ENCODE measurements at places on chromosomes 3 and 15.

DNA sequence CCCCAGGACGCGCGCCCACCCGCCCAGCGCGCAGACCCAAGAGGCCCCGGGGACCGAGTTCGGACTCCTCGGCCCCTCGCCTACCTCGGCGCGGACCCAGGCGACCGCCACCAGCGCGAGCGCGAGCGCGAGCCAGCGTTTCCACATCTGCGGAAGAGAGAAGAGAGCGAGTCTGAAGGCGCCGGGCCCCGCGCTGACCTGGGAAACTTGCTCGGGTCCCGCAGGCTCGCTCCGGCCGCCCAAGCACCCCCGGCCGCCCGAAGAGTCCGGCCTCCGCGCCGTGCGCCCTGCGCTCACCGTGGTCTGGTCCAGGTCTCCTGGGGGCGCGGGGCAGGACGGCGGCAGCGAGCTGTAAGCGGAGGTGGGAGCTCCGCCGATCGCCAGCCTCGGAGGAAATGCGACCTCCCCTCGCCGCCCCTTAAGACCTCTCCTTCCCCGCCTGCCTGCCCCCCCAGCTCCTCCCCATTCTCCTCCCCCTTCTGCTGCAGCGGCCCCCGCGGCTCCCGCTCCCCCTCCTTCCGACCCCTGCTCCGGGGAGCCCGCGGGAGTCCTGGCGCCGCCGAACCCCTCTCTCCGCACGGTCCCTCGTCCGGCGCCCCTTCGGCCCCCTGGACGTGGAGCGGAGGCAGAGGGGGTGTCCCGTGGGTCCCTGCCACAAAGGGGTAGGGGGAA lies at the start of gene FSTL1:
Gene FSTL1 (minus strand): TSS at position 393 of the 672 bp plus-strand sequence. CDS start 246 bp downstream, at position 147.
- DNase-seq, result peak; percentile 62

GRCh38 chr3:120181632-120182031 lies 87.4 kb upstream of the GSK3B start:
- no peak for DNase-seq

GRCh38 chr3:194374935-194375334 lies 5.4 kb upstream of the LRRC15 start:
- DNase-seq, result no peak

DNA sequence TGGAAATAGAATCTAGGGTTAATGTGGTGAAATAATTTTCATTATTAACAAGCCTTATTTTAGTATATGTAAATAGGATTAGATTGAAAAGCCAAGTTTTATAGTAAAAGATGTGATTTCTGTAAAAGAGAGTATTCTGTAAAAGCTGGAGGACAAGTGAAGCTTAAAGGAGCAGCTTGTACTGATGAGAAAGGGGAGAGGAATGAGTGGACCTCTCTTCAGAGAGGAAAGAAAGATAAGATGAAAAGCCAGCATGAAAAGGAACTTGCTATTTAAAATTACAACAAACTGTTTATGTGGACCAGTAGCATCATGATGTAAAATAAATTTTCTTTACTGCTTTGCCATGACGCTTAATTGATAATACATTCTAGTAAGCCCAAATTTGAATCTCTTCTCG lies 18.5 kb downstream of the ALCAM start:
- no peak for DNase-seq

- DNase-seq, result no peak
Measured at GRCh38 chr15:69629631-69630161, 177.1 kb downstream of the RPLP1 start.

DNA sequence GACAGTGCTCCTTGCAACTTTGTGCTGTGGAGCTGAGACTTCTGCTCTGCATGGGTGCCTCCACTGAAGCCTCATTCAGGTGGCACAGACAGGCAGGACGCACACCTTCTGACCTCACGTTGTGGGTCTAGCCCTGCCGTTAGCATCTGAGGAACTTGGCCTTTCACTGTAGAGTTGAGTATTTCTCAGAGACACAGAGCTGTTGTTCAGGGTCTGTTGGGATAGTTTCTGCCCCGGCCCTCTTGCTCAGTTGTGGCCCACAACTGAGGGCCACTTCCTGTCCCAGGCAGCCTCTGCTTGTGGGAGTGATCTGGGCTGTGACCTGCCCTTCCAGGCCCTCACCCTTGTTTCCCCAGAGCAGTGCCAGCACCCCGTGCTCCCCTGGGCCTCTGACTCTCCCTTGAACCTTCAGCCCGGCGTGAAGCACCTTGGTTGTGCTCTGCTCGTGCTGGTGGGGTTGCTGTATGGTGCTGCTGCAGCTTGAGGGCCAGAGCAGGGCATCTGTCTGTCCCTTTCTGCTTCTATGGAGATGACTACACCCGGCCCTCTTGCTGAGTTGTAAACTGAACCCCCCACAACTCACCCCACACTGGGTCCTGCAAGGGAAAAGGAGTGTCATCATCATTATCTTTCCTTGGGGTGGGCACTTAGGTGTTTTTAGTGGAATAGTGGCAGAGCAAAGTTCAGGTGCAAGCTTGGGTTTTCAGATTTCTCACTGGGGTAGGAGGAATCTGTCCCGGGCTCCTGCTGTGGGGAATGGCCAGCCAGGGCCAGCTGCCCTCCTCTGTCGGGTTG lies 11.7 kb downstream of the BAHD1 start:
- no peak for DNase-seq

- no peak for DNase-seq
Measured at GRCh38 chr3:136194409-136195257, 1.5 kb downstream of the MSL2 start.

DNA sequence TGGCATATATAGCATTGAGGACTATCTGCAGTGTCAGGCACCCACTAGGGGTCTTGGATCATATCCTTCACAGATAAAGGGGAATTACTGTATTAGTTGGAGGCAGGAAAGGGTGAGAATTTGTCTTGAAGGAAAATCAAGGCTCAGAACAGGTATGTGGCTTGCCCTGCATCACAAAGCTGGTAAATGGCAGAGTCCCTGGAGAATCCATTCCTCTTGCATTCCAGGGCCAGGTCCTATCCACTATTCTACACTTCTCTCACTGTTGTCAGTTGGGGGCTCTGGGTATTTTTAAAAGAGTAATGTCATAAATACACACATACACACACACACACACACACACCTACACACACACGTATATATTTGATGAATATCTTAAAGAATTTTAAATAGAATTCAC lies 19.8 kb upstream of the FGF12 start:
- no peak for DNase-seq

DNA sequence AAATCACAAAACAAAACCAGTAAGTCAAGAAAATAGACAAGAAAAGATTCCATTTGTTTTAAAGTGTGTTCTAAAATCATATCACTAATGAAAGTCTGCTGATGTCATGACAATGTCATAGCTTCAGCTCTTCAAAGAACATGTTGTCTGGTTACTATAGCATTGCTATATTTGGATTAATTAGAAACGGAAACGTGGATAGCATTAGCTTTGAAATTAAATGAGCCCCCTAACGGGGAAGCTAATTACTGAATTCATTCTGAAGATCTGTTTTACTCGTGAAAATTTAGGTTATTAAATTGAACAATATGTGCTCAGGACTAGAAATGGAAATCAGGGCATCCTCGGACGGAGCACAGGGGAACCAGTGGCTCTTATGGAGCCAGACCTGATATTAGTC lies 316.7 kb upstream of the AGTR1 start:
- no peak for DNase-seq

DNA sequence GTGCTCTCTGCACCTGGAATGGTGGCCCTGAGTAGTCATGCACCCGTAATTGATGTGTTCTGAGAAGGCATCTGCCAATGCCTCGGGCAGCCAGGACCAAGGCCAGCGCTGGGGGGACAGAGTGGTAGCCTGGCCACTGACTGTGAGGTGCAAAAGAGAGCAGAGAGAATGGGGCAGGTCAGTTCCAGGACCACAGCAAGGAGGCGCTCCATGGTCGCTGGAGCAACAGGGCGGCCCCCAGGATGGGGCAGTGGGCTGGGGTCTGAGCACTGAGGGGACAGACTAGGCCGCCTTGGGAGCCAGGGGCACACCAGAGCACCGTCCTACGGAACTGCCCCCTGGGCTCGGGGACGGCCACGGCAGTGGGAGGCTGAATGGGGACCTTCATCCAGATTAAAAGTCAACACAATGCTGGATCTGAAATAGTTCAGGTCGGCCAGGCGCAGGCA lies 48.3 kb upstream of the IQSEC1 start:
- no peak for DNase-seq

DNA sequence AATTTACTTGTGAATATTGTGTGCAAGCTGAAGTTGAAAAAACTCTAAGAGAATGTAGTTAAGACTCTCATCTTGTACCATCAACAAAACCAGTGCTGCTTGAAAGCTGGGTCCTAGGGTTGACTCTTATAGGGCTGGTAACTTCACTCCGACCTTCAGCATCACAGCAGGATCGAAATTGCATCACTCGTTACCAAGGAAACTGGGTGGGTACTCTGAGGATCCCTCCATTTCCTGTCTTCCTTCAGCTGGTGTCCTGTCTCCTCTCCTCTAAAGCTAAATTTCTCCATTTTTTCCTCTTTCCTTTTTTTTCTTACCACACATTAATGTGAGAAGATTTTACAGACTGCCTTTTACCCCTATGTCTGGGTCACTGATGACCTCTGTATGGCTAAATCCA lies 3.0 kb upstream of the APH1B start:
- no peak for DNase-seq

GRCh38 chr3:55060896-55061719 lies 133.2 kb upstream of the LRTM1 start:
- DNase-seq, result no peak

DNA sequence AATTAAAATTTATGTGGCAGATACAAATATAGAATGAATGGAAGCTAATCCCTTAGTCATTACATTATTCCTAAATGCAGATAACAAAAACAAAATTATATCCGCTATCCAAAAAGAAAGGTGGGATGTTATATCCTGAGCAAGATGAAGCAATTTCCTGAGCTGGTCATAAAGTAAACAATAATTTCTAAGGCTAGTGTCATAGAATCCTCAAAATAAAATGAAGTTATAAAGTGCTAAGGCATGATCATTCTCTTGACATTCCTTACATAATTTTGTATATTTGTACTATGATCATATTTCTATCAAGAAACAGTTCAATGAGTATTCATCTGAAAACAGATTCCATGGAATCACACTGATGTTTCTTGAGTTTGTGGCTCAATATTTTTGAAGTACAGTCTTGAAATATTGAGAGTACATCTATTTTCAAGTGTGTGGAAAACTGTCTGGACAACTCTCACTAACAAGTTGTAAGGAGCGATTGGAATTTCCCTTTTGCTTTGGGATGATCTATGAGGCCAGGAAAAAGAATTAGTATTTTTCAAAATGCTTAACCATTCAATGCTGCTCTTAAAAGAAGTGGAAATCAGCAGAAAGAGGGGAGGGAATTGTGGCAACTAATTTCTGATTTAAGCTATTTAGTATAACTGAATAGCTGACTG lies 92.4 kb downstream of the ABI3BP start:
- no peak for DNase-seq

DNA sequence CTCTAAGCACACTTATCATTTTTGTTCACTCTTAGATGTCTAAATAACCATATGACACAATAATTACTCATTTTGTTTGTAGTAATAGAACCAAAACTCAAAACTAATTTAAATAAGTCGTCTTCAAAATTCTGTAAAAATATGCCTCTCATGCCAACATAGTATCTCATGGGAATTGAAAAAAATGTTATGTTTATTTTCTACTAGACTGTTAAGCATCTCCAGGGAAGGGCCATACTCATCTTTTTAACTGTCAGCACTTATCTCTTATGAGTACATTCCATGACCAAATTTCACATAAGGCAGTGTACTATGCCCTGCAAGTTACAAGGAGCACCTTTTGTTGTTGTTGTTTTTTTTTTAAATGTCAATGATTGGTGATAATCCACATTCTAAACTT lies 18.3 kb upstream of the USF3 start:
- no peak for DNase-seq

DNA sequence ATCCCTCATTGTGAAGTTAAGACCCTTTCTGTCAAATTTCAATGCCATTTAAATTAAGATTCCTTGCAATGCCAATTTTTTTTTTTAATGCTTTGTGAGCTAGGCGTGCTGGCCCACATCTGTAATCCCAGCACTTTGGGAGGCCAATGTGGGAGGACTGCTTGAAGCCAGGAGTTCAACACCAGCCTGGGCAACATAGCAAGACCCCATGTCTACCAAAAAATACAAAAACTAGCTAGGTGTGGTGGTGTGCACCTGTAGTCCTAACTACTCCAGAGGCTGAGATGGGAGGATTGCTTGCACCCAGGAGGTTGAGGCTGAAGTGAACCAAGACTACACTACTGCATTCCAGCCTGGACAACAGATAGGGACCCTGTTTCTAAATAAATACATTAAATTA lies 5.6 kb upstream of the SH3BP5 start:
- DNase-seq, result no peak

- DNase-seq, result no peak
Measured at GRCh38 chr3:159859836-159860235, 128.8 kb upstream of the IL12A start.

DNA sequence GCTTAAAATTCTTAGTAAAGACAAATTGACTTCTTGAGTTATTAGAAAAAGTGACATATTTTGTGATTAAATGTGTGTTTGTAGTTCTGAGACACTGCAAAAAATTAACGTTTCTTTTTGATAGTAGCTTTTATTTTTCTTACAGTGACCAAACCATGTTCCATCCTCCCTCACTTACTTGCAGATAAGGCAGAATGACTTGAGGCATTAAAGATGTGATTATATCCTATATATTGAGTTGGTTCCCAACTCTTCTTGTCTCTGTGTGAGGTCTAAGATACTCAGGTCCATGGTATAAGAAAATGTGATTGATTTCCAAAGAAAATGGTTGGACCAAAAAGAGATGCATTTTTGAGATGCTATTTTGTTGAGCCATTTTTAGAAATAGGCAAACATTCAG lies 238.3 kb upstream of the NR2F2 start:
- DNase-seq, result no peak

DNA sequence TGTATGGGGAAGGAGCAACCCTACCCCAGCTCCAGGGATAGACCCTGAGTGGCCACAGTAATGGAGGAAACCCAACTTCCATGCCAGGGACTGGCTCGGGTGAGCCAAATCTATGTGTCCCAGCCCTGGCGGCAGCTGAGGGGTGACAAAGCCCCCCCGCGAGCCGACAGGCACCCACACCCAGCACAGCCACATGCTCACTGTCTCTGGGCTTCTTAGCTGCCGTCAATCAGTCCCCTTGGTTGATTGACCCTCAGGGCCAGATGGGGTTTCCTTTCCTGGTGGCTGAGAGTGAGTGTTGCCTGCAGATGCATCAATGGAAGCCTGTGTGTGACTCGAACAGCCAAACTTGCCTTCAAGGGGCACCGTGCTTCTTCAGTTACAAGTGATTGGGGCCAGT lies 2.1 kb upstream of the OCA2 start:
- DNase-seq, result no peak
